Activated CD4-positive, alpha-beta memory T cell treated with anti-CD3 and anti-CD28 coated beads, Interleukin-2, amount 10 ng/mL, durations not matched to agents 7 days and 5 days (primary cell): ENCODE measurements at places on chromosomes 16 and 17.

- DNase-seq = no peak
These were observed 74.2 kb upstream of the MED9 start for GRCh38 chr17:17402558-17402957.

DNA sequence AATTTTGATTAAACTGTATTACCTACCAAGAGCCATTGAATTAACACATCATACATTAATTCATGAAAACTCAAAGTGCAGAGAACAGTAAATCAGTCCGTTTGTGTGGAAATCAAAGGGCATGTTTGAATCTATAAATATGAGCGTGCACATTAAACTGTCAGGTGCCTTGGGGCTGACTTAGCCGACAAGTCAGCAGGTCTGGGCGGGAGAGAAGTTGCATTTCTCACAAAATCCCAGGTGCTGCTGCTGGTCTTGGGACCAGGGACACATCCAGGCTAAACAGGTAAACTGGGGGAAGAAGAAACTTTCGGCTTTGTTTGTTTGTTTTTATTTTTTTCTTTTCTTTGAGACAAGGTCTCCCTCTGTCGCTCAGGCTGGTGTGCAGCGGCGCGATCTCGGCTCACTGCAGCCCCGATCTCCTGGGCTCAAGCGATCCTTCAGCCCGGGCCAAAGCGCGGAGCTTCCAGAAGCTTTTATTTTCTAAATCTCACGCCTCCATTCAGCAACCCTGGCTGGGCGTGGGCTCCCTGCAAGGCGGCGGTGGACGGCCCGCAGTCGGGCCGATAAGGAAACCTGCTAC is 213.9 kb downstream of the MRTFB start:
- peak; percentile 70 for DNase-seq

DNA sequence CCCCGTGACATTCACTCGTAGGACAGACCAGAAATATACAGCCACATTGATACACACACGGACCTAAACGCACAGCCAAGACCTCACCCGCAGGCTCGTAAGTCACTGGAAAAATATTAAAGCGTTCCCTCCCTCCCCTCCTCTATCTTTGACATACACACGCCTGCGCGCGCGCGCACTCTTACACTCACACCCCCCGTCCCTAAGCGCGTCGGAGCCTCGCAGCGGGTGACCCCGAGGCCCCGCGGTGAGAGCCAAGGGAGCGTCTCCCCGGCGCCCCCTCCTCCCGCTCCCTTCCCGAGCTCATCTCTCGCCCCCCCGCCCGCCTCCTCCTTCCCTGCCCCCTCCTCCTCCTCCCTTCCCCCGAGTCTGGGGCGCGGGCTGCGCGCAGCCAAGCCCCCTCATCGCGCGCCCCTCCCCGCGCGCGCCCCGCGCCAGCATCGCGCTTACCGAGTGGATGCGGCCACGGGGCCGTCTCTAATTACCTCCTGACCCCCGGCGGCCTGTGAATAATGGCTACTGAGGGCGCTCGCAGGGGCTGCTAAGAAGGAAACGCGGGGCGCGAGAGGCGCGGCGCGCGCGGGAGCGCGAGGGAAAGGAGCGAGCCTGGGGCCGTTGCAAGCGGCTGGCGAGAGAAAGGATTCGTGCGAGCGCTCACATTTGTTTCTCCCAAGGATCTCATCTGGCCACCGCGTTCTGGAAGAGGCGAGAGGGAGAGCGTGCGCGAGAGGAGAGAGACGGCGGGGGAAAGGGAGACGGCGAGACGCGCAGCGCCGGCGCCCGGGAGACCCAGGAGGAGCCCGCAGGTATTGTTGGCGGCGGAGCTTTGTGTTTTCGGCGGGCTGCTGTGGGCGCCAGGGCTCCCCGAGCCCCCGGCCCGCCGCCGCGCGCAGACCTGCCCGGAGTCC is 42.4 kb downstream of the RAI1 start:
- DNase-seq = no peak

DNA sequence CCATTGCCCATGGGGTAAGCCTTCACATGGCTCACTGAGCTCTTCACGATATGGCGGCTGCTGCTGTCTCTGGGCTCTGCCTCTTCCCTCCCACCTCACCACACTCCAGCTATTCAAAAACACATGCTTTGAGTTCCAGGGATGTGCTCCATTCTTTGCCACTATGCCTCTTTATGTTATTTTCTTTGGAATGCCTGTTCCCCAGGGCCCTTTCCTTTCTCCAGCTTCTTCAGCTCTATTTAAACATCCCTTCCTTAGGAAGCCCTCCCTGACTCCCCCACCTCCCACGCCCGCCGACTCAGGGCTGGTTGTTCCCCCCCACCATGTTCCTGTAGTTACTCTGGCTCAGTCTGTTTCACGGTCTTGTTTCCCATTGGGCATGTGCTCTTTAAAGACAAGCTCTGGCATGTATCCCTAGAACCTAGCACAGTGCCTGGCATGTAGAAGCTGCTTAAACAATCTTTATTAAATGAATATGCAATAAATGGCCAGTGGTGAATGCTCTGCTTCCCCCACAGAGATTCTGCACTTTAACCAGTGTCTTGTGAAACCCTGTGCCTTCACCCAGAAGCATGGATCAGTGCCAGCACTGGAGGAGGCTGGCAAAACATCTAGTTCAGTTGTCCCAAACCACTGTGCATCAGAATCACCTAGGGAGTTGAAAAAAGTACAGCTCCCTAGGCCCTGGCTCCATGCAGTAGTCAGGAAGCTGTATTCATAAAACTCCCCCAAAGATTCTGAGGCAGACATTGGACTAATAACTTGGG is 6.9 kb downstream of the MYCBPAP start:
- no peak for DNase-seq

DNA sequence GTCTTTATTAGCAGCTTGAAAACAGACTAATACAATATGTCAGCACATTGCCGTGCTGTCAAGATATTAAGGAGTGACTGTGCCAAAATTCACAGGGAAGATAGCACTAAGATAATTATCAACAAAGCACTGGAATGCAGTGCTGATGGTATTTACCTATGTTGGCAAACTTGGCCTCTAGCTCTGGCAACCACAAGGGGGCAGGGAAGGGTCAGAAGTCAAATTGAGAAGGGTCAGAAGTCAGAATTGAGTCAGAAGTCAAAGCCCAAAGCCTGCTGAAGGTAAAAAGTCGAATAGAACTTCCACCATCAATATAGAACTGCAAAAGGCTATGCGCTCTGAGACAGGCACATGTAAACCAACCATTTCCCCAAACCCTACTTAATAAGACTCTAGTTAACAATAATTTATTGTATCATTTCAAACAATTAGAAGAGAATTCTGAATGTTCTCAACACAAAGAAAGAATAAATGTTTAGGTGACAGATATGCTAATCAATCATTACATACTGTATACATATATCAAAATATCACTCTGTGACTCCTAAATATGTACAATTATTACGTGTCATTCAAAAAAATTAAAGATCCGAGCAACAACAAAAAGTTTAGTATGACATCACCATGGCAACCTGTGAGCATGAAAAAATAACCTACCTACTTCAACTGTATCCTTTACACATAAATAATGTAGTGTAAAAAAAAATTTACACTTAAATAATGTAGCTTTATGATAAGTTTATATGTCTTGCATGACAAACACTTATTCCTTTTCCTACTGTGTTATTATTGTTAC is 916.1 kb downstream of the KCNJ2 start:
- DNase-seq = no peak

DNA sequence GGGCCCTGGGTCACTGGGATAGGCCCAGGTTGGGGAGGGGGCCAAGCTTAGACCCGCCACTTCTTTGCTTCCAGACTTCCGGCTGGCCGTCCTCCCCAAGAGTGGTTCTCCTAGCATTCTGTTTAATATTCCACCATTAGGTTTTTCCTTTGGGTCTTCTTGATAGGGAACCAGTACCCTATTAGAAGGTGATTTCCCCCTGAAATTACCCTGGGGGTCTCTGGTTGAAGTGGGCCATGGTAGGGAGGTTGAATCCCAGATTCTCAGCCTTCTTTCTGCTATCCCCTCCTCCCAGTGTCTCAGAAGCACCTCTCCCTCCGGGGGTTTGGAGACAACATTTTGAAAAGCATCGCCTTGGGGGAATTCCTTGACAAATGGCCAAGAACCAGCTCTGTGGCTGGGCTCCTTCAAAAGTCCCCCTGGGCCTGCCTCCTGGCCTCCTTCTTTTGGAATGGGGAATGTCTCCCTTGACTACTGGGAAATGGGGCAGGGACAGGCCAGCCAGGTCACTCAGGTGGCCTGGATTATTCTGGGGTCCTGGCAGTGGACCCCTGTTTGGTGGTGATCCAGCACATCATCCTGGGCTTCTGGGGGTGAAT is 5.7 kb downstream of the LASP1 start:
- no peak for DNase-seq
